Motor neuron (in vitro differentiated cells): ENCODE measurements at places on chromosomes 4 and X. TPM values are rescaled to one million over a fixed set of nuclear protein-coding genes. Genes with fewer than 3 reads are reported as not detected.
A peak's percentile ranks its signal among the peaks of the same experiment; 100 is the strongest.

- no peak for ATAC-seq
These were observed 81.0 kb upstream of the ZDHHC15 start for GRCh38 chrX:75603833-75604232.

- peak; percentile 59 for ATAC-seq
These were observed 618 bp downstream of the RBBP7 start for GRCh38 chrX:16869393-16870094.

- ATAC-seq: peak; percentile 59
These were observed 443.3 kb downstream of the GBA3 start for GRCh38 chr4:23135792-23136645.

- no peak for ATAC-seq
These were observed 1156.7 kb downstream of the FAM133A start for GRCh38 chrX:94830717-94831116.

- no peak for ATAC-seq
These were observed 13.8 kb downstream of the PCDH10 start for GRCh38 chr4:133162941-133163340.

DNA sequence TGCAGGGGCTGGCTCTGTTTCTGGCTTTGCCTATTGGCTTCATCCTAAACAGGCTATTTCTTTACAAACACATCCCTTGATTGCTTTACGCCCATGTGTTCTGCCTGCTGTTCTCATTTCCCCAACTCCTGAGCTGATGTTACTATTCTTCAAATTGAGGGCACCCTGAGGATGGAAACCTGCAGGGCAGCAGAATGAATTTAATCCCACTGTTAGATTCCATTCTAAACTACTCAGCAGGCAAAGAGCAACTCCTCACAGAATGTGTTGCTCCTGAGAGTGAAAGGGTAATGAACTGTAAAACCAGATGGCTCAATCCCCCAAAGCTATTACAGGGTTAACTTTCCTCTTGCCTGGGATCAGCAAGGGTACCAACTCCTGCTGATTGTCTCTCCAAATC, 75.7 kb downstream of the ANKRD50 start:
- ATAC-seq: no peak

- ATAC-seq: peak; percentile 77
These were observed 33.2 kb upstream of the SLC9A7 start for GRCh38 chrX:46791927-46792809.

DNA sequence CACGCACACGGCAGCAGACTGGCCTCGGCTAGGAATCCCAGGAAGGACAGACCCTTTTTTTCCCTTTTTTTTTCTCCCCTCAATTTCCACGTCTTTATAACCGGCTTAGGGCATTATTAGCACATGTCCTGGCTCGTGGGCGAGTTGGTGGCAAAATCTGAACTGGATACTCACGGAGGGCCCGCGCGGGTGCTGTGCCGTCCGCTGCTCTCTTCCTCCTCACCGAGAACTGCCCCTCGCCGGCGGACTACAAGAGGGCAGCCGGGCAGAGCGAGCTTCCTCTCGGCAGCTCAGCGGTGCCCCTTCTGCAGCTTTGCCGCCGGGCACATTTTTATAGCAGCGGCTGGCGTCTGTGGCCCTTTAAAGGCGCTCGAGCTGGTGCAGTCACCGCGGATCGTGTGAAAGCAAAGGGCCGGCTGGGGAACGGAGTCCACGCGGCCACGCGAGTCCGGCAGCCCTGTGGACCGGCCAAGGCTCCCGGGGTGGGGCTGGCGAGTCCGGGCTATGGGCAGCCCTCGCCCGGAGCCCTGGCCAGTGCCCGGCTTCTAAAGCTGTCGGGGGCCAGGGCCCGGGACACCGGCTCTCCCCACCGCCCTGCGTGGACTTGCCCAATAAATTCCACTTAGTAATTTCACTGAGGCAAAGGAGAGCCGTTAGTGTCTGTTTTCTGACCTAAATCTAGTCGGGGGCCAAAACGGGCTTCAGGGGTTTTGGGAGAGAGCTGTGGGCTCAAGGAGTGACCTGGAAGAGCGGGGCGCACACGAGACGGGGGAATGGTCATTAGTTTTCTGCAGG, 1.3 kb upstream of the CITED1 start:
- peak; percentile 81 for ATAC-seq

NAA15 gene
- 27.7 and 27.8 TPM in 2 replicates for total RNA-seq

CTAG1A gene
- not detected in 2 replicates for total RNA-seq

ZFP92 gene
- 0.10 TPM in 1 of 2 replicates, not detected in the other for total RNA-seq

ATP1B4 gene
- total RNA-seq: 0.06 TPM in 1 of 2 replicates, not detected in the other

HMX1 gene
- total RNA-seq: 2.2 and 4.4 TPM in 2 replicates

ANXA10 gene
- not detected in 2 replicates for total RNA-seq
